ENCODE measurements at places on chromosomes 6 and 20.
A peak's percentile ranks its signal among the peaks of the same experiment; 100 is the strongest.

DNA sequence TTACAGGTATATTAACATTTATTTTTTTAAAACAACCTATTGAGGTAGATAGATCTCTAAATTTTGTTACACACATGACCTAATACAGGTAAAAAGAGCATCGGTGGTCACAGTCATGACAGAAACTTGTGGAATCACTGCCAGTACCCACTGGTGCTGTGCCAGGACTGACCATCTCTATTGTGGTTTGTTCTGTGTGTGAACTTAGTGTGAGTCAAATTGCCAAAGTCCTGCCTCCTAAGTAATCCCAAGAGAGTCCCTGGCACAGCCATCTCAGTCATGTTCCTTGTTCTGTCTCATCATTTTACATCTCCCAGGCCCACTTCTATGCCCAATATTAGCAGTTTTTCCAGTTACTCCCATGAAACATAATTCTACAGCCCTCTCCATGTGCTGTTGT is 21.4 kb downstream of the GSTA2 start:
- DNase-seq: no peak

- DNase-seq: no peak
Observed at GRCh38 chr6:130620338-130620781, 206.8 kb upstream of the SMLR1 start.

DNA sequence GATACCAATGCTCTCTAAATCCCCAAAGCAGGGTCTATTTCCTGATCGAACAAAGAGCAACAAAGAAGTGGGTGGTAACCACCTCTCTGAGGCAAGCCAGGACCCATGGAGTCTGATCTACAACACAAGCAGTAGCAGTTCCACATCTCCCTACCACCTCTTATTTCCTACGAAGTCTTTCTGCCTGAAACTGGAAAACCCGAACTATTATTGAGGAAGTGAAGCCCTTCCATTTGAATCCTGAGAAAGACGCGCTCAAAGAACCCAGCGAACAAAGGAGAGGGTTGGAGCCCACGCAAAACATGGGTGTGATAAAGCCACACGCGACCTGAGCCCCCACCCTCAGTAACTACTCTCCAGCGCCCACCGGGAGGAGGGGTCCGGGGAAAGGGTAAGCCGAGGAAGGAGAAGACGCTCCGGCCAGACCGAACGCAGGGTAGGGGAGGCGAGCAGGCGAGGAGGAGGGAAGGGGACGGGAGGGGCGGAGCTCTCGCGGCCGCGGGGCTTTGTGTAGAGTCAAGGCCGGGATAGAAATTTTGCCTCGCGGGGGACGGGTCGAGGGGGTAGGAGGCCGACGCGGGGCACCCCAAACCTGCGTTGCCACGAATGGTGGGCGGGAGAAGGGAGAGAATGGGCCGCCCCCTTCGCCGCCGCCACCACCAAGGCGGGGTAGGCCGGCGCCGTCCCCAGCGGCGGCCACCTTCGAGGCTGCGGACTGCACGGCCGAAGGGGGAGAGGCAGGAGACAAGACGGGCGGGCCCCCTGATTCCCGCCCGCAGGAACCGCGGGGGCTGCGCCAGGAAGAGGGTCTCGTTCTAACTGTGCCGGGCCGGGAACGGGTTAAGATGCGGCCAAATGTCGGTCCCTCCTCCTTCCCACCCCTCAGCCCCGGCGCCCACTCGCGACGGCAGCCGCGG is 802 bp downstream of the HDAC2 start:
- peak; percentile 44 for DNase-seq

DNA sequence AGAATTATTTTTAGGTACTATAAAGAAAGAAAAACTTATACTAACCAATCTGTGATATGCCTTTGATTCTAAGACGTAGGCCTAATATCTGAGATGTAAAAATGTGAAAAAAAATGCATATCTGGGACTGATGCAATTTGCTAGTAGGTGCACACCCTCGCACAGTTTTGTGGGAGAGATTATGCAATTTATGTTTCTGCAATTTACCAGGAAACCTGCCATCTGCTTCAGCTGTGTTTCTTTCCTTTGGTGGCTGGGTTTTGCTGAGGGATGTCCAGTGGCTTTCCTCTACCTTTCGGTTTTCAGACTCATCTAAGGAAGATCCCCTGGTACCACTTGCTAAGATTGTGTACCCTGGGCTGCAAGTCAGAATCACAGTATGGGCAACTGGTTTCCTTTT is 186.9 kb downstream of the ZFP64 start:
- no peak for DNase-seq

- no peak for DNase-seq
Observed at GRCh38 chr6:72476051-72476450, 145.8 kb upstream of the KCNQ5 start.

- DNase-seq: no peak
Observed at GRCh38 chr6:43709654-43710303, 22.2 kb upstream of the MRPS18A start.

DNA sequence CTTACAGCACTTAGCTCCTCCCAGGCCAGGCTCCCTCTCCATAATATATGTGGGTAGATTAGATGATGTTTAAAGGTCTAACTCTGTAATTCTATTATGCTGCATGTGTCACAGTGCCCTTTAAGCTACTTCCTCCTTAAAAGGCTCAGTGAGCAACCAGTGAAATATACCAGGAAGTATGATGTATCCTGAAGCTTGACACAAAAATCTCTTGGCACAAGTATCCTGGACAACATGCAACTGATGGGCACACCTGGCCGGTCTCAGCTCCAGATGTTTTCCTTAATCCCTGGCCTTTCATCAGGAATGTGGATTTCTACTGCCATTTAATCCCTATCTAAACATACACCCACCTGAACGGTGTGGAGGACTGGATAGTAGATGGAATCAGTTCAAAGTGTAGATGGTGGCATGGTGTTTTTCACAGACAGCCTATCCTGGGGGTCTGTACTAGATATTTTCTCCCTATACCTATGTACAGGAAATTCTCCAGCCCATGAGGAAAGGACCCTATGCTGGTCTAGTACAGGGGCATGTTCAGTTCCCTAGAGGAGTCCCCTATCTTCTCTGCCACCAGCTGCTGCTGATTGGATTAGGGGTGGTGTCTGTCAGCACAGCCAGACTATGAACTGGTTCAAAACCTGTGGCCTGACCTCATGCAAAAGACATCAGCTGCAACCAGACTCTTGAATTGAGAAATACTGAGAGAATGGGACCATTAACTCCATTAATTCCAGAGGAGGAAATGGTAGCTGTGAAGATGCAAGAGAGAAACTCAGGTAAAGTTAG is 59.4 kb upstream of the CITED2 start:
- no peak for DNase-seq

GRCh38 chr6:43943781-43944250 is 173.8 kb downstream of the VEGFA start:
- DNase-seq: no peak

GRCh38 chr6:116665464-116665863 is 3.1 kb downstream of the ZUP1 start:
- no peak for DNase-seq

- no peak for DNase-seq
Observed at GRCh38 chr6:140590641-140591040, 1216.2 kb upstream of the CITED2 start.

DNA sequence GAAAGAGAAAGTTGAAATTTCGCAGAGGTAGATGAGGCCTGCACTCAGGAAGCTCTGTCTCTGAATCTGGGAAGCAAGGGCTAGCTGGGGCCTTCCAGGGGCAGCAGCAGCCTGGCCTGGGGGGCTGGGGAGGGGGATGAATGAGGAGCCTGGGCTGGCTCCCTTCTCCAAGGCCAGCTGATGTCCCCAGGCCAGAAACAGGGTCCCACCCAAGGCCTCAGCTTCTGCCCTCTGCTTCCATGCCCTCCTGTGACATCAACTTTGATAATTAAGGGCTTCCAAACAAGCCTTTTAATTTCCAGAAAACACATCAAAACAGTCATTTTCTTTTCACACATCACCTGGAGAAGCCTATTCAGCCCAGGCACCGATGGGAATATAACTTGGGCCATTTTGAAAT is 15.4 kb downstream of the TFAP2A start:
- DNase-seq: no peak

GRCh38 chr6:106079961-106080762 is 6.0 kb upstream of the PRDM1 start:
- DNase-seq: no peak

DNA sequence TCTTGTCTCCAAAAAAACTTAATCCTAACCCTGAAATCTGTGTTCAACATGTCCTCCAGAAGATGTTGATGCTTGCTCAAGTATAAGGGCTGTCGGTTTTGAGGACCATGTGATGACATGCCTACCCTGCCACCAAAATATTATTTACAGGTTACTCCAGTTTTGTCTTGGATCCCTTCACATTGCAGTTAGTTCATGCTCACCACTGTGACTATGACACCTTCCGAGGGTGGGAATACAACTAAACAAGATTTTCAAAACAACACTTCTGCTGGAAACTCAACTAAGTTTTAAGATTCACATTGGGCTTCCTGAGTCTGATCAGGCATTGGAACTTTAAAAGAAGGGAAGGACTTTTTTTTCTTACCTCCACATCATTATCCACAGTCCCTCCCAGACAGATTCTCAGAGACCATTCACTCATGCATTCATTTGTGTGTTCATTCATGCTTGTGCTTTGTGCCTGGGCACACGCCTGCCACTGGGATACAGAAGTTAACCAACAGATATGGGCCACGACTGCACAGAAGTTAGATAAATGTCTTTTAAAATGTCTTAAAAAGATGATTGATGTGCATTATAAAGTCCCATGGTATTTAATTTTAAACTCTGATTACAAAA is 118.7 kb upstream of the GJE1 start:
- no peak for DNase-seq

GRCh38 chr6:89355511-89356194 is 3.1 kb upstream of the UBE2J1 start:
- no peak for DNase-seq

DNA sequence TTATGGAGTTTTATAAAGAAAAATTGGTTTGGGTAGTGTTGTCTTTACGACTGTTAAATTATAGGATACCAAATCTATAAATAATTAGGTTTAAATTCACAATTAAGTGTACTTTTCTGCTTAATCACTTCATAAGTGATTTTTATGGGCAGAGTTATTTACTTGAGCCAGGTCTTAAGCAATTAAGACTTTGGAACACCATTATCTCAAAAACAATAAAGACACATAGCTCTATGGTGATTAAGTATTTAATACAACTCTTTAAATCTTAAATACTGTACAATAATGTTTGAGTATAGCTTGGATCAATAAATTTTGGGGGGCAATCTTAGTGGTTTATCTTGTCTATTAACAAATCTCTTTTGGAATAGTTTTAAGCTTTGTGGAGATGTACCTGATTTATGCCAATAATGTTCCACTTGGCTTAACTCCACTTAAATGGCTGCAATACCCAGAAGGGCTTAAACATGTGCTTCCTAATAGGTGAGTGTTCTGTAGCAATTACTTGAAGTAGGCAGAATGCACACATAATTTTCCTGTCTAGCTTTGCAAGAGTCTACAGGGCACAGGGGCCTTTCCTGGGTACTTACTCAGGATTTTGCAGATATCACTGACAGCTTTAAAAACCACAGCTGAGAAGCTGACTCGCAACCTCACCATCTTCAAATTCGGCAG is 7.5 kb downstream of the FERMT1 start:
- DNase-seq: no peak

DNA sequence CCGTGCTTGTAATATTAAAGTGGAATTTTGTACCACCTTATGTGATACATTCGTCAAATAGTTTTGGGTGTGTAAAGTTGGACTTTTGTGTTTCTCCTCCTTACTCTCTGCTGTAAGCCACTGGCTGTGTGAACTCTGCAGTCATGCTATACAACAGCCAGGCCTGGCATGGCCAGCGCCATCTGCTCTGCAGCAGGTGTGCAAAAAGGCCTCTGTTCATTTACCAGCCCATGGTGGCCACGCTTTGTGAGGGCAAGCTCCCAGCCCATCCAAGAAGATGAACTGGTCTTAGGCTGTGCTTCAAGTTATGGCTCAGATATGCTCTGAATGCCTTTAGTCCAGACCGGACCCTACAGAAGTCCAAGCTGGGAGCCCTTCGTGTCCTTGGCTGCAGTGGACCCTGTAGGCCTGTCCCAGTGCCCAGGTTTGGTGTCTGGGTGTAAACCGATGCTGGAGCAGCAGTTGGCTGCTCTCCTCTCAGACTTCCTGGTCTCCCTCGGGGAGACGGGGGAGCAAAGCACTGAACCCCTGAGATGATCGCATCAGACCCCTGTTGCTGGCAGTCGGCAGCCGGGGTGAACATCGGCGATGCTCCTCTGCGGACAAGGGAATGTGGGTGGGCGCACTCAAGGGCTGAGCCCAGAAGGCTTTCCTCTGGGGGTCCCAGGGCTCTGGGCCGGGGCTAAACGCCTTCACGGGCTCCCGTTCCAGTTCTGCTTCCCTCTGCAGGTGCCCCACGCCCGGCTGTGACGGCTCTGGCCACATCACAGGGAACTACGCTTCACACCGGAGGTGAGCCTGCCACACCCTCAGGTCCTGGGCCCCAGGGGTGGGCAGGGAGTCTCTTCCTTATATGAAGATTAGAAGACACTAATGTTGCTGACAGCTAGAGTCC is 28.6 kb upstream of the PCMTD2 start:
- no peak for DNase-seq

DNA sequence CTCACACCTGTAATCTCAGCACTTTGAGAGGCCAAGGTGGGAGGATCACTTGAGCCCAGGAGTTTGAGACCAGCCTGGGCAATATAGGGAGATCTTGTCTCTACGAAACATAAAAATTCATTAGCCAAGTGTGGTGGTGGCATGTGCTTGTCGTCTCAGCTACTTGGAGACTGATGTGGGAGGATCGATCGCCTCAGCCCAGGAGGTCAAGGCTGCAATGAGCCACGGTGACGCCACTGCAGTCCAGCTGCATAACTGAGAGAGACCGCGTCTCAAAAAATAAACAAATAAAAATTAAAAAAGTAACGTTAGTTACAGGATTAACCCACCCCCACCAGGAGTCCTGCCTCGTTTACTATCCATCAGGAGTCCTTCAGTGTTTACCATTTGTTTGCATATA is 345.1 kb downstream of the BTBD3 start:
- no peak for DNase-seq

DNA sequence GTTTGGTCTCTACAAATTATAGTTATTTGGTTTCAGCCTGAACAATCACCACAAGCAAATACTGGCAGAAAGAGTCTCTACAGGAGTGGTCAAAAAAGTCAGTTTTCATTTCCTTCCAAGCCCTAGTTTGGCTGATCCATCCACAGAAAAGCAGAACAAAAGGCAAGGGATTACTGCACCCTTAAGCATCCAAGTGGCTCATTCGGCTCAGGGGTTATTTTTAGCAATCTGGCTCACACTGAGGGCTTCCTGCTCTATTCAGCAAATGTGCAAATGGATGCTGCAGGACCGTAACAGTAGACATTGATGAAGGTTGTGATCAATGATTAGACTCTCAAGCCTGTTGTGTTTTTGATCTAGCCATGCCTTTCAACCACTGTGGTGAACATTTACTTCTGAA is 62.2 kb upstream of the FABP7 start:
- DNase-seq: no peak

- DNase-seq: no peak
Observed at GRCh38 chr6:26336355-26337198, 28.4 kb upstream of the BTN3A2 start.

Data from effector CD4-positive, alpha-beta T cell (primary cell).